ENCODE measurements at places on chromosomes 6 and 20. TPM values are rescaled to one million over a fixed set of nuclear protein-coding genes. Genes with fewer than 3 reads are reported as not detected.

IL20RA gene
- total RNA-seq = not detected

SLC52A3 gene
- not detected for total RNA-seq

SLC22A16 gene
- total RNA-seq = not detected

DNA sequence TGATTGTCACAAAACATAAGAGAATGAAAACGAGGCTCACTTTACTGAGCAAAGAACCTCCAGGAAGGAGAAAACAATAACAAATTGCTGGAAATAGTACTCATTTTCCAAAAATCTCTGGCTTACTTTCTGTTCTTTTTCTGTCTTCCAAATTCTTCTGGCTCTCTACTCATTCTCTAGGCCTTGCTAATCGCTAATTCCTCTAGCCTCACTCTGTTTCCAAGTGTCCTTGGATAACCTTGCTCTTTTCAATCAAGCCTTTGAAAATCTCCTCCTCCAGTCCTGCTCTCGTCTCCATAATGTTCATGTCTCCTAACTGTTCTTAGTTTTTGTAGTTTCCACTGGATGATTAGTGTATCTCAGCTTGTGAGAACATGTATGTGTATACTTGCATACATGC is 96.2 kb upstream of the MAP7 start:
- no peaks in the 10 kb centered on the region for H3K27me3 ChIP-seq
- no peak overlapping the region for H3K4me3 ChIP-seq

DNA sequence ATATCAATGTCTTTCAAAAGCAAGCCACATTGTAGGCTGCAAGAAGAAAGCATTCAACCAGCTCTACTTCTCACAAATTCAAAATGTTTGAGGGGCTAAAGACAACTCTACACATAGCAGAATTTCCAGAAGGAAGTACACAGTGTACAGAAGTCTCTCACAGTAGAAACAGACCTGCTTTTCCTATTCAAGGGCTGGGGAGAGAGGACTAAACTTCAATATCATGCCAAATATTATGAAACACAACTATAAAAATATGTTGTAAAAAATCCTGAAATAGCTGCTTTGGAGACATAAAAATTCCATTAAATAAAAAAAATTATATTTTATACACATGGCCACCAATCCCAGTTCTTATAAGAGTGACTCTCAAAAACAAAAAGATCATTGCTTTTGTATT is 70.8 kb upstream of the IPCEF1 start:
- DNase-seq = no peak
- H3K4me3 ChIP-seq = no peak overlapping the region
- peaks cover 4% of the 10 kb centered on the region for H3K27me3 ChIP-seq
- H3K36me3 ChIP-seq = no peaks in the 10 kb centered on the region
- H3K27ac ChIP-seq = no peak overlapping the region
- H3K4me1 ChIP-seq = no peaks in the 10 kb centered on the region

GRCh38 chr6:146301764-146302163 is 241.9 kb upstream of the RAB32 start:
- no peaks in the 10 kb centered on the region for H3K27me3 ChIP-seq
- H3K4me3 ChIP-seq = no peak overlapping the region
- H3K36me3 ChIP-seq = no peaks in the 10 kb centered on the region
- no peak for DNase-seq
- no peaks in the 10 kb centered on the region for H3K4me1 ChIP-seq
